ENCODE measurements at places on chromosomes 6 and 20. TPM values are rescaled to one million over a fixed set of nuclear protein-coding genes. Genes with fewer than 3 reads are reported as not detected.

Gene TSHZ2
- 4.1 TPM for total RNA-seq

GRCh38 chr20:59668926-59669850, 64.8 kb downstream of the PHACTR3 start:
- H3K27me3 ChIP-seq, result peaks cover 28% of the 10 kb centered on the region
- DNase-seq, result no peak
- no peak overlapping the region for H3K4me3 ChIP-seq
- no peak overlapping the region for H3K27ac ChIP-seq
- H3K4me1 ChIP-seq, result no peaks in the 10 kb centered on the region
- H3K36me3 ChIP-seq, result no peaks in the 10 kb centered on the region

Gene ZSCAN12
- 13.1 TPM for total RNA-seq

Gene TBC1D20
- 31.8 TPM for total RNA-seq

- H3K36me3 ChIP-seq, result no peaks in the 10 kb centered on the region
- no peaks in the 10 kb centered on the region for H3K27me3 ChIP-seq
- no peaks in the 10 kb centered on the region for H3K4me1 ChIP-seq
Observed at GRCh38 chr20:46939031-46939965, 44.7 kb downstream of the EYA2 start.

DNA sequence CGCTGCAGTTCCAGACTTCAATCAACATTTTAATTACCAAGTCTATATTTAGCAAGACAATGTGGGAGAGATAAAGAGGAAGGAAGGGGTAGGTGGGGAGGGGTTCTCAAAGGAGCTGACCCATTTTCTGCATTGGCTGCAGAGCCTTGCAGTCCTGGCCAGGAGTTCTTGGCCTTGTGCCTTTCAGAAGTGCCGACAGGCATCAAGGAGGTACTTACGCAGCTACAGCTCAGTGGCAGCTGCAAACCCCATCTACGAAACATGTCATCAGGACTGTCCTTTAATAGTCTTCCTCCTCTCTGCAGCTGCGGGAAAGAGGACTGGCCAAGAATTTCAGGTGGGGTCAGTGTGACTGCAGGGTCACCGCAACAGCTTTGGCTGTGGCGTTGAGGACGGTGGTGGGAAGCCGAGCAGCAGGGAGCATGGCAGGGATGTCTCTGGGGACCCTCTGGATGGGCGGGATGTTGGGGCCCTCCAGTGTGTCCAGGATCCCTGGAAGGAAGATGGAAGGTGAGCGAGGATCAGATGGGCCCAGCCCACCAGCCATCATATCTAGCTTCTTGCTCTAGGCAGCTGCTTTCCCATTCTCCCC, 1.8 kb upstream of the LRRC73 start:
- H3K4me1 ChIP-seq, result peaks cover 12% of the 10 kb centered on the region
- H3K4me3 ChIP-seq, result no peak overlapping the region
- H3K27me3 ChIP-seq, result no peaks in the 10 kb centered on the region

DNA sequence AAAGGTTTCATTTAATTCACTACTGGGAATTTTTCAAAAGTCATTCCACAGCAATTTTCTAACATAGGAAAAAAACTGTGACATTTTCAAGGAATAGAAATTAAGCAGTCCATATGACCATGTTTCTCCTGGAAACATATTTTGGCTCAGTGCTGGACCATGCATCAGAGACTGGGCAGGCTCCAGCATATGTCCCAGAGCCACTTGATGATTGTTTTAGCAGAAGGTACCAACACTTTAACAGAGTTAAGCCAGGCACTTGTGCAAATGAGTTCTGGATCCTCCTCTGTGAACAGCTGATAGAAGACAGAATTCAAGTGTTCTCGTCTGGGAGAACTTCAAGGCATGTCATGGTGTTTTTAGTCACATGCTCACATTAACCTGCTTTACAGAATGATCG, 516.3 kb downstream of the COL12A1 start:
- no peaks in the 10 kb centered on the region for H3K36me3 ChIP-seq
- no peaks in the 10 kb centered on the region for H3K27me3 ChIP-seq

DNA sequence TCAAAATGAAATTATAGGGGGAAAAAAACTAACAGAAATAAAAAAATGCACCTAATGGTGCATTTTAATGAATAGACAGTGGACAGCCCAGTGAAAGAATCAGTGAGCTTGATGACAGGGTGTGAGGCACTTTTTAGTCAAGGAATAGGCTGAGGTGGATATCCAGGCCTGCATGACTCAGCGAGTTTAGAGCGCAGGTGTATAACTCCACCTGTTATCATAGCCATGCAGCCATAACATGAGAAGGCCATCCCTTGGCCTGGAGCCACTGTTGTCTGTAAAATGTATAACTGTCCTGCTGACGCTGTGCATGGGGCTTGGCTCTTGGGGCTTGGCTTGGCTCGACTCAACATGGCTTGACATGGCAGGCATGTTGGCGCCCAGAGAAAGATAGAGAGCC, 331.5 kb upstream of the NOX3 start:
- DNase-seq, result no peak
- peaks cover 5% of the 10 kb centered on the region for H3K4me1 ChIP-seq
- H3K27me3 ChIP-seq, result no peaks in the 10 kb centered on the region
- H3K4me3 ChIP-seq, result no peak overlapping the region
- H3K27ac ChIP-seq, result no peak overlapping the region

- no peaks in the 10 kb centered on the region for H3K27me3 ChIP-seq
- H3K27ac ChIP-seq, result no peak overlapping the region
- no peaks in the 10 kb centered on the region for H3K36me3 ChIP-seq
- DNase-seq, result no peak
Observed at GRCh38 chr6:158411998-158412397, 99.7 kb downstream of the TULP4 start.

Gene EPPIN
- not detected for total RNA-seq

DNA sequence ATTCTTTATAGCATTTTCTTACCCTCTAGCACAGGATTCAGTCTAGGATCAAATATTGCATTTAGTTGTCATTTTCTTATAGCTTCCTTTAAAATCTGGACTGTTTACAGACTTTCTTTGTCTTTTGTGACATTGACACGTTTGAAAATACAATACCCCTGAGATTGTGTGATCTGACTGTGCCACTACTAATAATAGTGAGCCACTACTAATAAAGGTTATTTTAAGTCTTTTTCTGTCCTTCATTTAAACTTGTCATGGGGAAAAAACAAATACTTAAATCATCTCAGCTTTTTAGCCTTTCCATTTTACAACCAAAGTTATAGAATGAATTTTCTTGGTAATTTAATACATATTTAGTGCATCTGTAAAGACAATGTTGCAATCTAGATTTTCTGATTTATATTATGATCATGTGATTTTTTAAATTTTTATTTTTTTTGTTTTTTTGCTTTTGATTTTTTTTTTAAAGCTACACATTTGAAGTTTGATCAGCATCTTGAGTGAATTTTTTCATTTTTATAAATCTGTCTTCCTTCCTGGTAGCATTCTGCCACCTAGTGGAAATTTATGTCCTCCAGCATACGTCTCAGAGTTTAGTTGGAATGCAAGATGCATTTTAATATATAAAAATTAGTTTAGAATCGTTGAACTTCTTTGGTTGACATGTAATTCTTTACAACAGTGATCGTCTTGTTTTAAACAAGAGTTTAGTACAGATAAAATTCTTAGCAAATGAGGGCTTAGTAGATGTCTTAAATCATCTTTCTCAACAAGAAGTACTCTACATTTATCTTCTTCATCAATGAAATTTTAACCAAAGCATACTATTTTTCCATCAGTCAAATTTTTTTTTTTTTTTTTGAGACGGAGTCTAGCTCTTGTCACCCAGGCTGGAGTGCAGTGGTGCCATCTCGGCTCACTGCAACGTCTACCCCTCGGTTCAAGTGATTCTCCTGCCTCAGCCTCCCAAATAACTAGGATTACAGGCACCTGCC, 119.4 kb downstream of the NCOA3 start:
- peak; percentile 72 for DNase-seq
- H3K36me3 ChIP-seq, result no peaks in the 10 kb centered on the region
- H3K4me1 ChIP-seq, result peaks cover 3% of the 10 kb centered on the region
- H3K27ac ChIP-seq, result no peak overlapping the region

DNA sequence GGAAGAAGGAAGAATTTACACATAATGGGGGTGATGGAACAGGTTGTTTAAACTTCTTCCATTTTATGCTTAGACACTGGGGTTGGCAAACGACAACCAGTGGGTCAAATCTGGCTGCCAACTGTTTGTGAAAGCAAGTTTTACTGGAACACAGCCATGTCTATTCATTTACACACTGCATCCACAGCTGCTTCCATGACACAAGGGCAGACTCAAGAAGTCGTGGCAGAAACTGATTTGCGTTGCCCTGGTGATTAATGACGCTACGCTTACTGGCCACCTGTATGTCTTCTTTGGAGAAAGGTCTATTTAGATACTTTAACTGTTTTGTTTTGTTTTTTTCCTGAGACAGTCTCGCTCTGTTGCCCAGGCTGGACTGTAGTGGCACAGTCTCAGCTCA, 19.0 kb downstream of the CTCFL start:
- H3K27ac ChIP-seq, result no peak overlapping the region
- no peaks in the 10 kb centered on the region for H3K27me3 ChIP-seq
- no peaks in the 10 kb centered on the region for H3K4me1 ChIP-seq
- no peak overlapping the region for H3K4me3 ChIP-seq
- no peaks in the 10 kb centered on the region for H3K36me3 ChIP-seq

DNA sequence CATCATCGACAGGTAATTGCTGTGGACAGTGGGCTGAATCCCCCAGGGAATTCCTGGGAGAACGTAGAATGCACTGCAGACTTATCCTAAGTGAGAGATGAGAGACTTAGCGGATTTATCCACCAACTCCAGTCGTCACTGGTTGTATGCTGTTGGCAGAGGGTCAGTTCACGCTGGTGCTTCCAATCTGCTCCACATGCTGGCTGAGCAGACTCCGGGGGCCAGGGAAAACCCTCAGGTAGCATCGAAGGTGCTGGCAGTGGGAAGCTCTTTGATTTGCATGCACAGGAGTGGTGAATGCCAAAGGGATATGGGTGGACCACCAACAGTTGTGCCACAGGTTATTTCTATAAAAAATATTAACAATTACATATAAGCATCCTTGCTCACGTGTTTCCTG, 20.2 kb downstream of the TTLL9 start:
- no peak for DNase-seq
- no peaks in the 10 kb centered on the region for H3K27me3 ChIP-seq
- H3K27ac ChIP-seq, result no peak overlapping the region
- H3K4me1 ChIP-seq, result no peaks in the 10 kb centered on the region
- no peak overlapping the region for H3K4me3 ChIP-seq

DNA sequence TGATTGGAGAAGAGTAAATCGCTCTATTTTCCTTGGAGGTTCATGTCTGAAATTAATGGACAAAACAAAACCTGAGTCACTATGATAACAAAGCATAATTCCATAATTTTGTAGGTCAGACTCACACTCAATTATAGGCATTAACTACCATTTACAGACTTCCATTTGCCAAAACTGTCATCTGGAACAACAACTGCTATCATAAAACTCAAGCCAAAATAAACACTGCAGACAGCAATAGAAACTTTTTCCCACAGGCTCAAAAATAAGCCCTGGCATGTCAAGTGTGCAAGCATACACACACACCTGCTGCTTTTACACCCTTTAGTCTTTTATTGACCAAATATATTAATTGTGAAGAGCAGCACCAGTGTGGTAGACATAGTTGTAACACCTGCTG, 7.1 kb downstream of the MRPS10 start:
- H3K27ac ChIP-seq, result no peak overlapping the region
- no peaks in the 10 kb centered on the region for H3K4me1 ChIP-seq
- DNase-seq, result no peak
- no peaks in the 10 kb centered on the region for H3K27me3 ChIP-seq

- H3K4me1 ChIP-seq, result no peaks in the 10 kb centered on the region
- no peaks in the 10 kb centered on the region for H3K27me3 ChIP-seq
- no peak overlapping the region for H3K4me3 ChIP-seq
- no peak overlapping the region for H3K27ac ChIP-seq
- peak; percentile 10 for DNase-seq
Observed at GRCh38 chr6:50147371-50147770, 97.6 kb upstream of the DEFB112 start.

Gene TGM6
- not detected for total RNA-seq

Gene HLA-DRB1
- not detected for total RNA-seq

Gene FOXA2
- not detected for total RNA-seq

Gene SPTLC3
- 0.06 TPM for total RNA-seq

- H3K4me3 ChIP-seq, result no peak overlapping the region
- H3K36me3 ChIP-seq, result no peaks in the 10 kb centered on the region
- DNase-seq, result peak; percentile 35
- H3K4me1 ChIP-seq, result no peaks in the 10 kb centered on the region
- no peak overlapping the region for H3K27ac ChIP-seq
Observed at GRCh38 chr6:3379482-3380060, 77.3 kb downstream of the SLC22A23 start.

- no peak for DNase-seq
- no peaks in the 10 kb centered on the region for H3K36me3 ChIP-seq
- no peaks in the 10 kb centered on the region for H3K27me3 ChIP-seq
- no peaks in the 10 kb centered on the region for H3K4me1 ChIP-seq
- no peak overlapping the region for H3K4me3 ChIP-seq
Observed at GRCh38 chr20:38631155-38632022, 29.8 kb downstream of the ARHGAP40 start.

GRCh38 chr6:12472601-12473038, 182.5 kb downstream of the EDN1 start:
- no peak overlapping the region for H3K4me3 ChIP-seq
- no peaks in the 10 kb centered on the region for H3K27me3 ChIP-seq
- H3K4me1 ChIP-seq, result no peaks in the 10 kb centered on the region
- DNase-seq, result no peak
- H3K27ac ChIP-seq, result no peak overlapping the region

Gene RHAG
- not detected for total RNA-seq

Gene DSP
- total RNA-seq, result 0.46 TPM

DNA sequence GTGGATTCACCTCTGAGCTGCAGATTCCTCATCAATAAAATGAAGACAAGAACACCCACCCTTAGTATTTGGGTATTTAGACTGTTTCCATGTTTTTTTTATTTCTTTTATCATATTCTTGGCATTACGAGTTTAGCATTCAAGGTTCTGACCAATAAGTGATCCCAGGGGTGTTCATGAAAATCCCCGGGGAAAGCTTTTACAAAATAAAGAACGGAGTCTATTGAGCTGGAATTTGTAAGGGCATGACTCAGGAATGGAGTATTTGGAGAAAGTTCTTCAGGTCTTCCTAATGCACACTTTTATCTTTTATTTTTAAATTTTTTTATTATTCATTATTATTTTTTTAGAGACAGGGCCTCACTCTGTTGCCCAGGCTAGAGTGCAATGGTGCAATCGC, 19.4 kb upstream of the TOX2 start:
- no peak overlapping the region for H3K27ac ChIP-seq
- DNase-seq, result no peak
- H3K4me1 ChIP-seq, result no peaks in the 10 kb centered on the region
- no peaks in the 10 kb centered on the region for H3K36me3 ChIP-seq
- no peaks in the 10 kb centered on the region for H3K27me3 ChIP-seq
- no peak overlapping the region for H3K4me3 ChIP-seq

- H3K27me3 ChIP-seq, result no peaks in the 10 kb centered on the region
- no peaks in the 10 kb centered on the region for H3K36me3 ChIP-seq
- H3K4me3 ChIP-seq, result no peak overlapping the region
- no peaks in the 10 kb centered on the region for H3K4me1 ChIP-seq
- H3K27ac ChIP-seq, result no peak overlapping the region
- no peak for DNase-seq
Observed at GRCh38 chr20:12177657-12178293, 260.1 kb downstream of the BTBD3 start.

Gene BANF2
- total RNA-seq, result not detected
